NCI-H1436 (cell line): ENCODE measurements at places on chromosomes 13 and 19.

GRCh38 chr13:40971321-40971720, 47.8 kb downstream of the ELF1 start:
- no peak for DNase-seq

DNA sequence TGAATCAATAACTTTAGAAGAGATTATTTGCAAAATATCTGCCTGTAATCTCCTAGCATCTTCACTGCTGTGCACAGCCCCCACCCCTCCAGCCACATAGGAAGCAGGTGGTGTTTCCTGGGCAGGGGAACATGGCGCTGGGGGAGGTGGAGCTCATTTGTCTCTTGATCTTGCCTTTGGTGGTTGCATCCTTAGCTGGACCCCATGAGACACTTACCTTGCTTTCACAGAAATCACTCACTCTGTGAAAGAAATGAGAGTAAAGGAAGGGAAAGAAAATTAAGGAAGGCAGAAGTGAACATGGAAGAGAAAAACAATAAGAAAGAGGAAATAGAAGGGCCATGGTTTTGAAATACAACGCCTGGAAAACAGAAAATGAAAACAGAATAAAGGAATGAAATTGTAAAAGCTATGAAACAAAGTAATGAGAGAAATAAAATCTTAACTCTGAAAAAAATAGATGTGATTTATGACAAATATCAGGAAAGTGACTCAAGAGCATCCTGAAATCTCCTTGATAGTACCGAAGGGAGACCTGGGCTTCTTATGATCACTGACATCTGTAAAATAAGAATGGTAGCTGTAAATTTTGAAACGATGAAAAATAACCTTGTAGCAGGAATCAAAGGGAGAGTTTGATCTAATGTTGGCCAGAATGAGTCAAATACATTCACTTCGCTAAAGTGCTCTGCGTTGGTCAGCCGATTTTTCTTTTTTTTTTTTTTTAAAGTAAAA, 17.2 kb upstream of the RNASEH2B start:
- DNase-seq: no peak

DNA sequence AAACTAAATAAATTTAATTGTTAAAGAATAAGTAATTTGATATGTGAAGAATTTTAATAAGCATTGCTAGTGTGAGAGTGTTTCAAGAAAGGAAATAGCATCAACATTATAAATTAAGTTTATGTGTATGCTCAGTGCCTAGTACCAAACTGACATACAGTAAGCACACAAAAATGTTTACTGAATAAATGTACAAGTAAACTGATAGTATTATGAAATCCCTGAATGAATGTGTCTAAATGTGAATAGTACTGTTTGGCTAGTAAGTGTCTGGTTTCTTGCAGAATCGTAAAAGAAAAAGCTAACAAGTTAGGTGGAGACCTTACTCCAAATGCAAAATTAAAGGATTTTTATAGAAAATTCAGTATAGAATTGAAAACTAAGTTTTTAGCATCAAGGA, 233.6 kb downstream of the PCDH9 start:
- no peak for DNase-seq

DNA sequence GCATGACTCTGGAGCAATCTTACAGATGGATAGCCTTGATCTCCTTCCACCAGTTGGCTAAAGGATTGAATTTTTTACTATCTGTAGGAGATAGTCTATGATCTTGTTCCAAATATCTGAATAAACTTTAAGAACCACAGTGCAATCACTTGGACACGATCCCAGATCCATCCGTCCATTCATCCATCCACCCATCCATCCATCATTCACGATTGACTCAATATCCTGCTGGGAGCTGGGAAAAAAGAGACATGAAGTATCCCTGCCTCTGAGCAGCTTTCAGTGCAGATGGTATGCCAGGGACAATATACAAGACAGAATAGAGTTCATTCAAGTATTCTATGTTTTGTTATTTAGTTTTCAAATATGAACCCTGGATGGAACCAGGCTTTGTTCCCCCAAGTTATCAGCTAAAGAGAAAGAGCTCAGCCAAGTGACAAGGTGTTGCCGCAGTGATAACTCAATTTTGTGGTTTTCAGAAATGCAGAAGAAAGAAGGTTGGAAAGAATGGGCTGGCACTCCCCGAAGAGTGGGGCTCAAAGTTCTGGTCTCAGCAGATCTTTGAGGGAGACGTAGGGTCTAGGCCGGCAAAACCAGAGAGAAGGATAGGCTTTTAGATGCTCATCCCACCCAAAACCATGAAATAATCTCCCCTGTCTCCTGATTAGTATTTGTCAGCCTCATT, 66.3 kb downstream of the IRS2 start:
- DNase-seq: no peak

DNA sequence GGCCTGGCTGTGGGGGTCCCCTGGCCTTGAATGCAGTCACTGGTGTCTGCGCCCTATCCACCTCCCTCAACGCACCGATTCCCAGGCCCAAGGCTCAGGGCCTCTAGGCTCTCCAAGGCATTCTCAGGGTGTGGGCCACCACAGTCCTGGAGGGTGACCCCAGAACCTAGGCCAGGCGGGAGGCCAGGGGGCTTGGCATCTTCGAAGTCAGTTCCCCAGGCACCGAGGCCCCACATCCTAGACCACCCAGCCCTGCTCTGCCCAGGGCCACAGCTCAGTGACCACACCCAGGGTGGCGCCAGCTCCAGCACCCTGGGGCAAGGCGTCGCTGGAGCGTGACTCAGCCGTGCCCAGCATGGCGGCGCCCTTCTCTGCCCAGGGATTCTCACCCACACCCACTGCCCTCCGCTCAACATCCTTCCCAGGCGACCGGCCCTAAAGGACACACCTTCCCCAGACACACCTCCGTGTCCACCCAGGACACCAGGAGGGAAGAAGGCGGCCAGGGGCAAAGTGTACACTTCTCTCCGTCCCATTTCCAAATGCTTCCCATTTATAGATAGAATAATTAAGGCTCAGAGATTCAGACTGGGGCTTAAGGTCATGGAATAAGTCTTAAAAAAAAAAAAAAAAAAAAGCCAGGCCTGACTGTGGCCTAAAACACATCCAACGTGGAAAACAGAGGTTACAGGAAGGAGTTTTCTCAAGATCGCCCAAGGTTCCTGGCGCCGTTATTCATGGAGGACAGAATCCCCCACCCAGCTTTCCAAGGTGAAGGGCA, 36.4 kb upstream of the NANOS3 start:
- DNase-seq: no peak

DNA sequence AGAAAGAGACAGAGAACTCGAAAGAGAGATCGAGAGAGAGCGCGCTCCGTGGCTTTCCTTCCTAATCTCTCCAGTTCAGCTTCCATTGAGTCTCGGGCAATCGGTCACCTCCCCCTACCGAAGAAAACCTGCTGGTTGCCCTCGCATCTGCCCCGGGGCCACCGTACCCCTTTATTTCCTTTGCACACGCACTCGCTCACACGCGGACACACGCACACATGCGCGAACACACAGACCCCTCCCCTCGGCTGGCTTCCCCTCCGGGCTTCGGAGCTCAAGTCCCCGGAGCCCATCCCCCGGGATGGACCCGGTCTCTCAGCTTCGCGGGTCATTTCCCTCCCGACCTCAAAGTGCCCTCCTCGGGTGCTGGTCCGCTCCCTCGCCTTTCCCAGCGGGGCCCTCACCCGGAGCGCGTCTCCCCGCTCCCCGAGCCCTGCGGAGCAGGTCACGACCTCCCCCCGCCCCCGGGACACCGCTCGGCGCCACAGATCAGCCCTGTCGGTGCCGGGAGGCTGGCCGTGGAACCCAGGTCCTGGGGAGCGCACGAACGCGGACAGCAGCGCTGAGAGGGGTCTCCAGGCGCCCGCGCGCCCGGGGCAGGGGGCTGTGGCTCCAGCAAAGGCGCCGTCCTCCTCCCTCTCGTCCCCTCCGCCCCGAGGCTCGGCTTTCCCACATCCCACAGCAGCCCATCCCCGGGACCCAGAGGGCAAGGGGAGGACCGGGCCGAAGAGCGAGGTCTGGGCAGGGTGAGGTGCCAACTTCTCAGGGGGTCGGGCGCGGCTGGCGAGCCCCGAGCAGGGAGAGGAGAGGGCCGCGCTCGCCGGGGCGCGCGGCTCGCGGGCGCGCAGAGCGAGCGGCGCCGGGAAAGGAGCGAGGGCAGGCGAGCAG, 1.8 kb downstream of the DACH1 start:
- peak; percentile 20 for DNase-seq

DNA sequence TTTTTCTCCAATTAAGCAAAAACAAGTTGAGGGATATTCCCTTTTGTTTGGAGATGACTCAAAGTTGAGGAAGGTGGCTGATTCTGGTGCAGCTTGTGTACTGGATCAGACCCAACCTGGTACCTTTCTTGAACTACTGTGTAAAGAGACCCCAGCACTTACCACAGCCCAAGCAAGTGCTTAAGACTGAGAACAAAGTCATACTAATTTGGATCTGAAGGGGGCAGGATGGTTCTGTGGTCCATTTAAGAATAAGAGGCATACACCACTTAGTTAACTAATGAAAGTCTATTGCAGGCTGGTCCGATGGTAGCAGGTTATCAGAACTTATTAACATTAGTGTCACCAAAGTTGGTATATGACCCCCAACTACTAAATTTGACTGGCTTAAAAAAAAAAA, 6.3 kb downstream of the THSD1 start:
- DNase-seq: no peak

- no peak for DNase-seq
Measured at GRCh38 chr19:49160450-49161189, 3.0 kb downstream of the TRPM4 start.

GRCh38 chr13:92460479-92460878, 766.1 kb upstream of the GPC6 start:
- no peak for DNase-seq

- no peak for DNase-seq
Measured at GRCh38 chr13:89363144-89363543, 1692.0 kb downstream of the SLITRK5 start.

DNA sequence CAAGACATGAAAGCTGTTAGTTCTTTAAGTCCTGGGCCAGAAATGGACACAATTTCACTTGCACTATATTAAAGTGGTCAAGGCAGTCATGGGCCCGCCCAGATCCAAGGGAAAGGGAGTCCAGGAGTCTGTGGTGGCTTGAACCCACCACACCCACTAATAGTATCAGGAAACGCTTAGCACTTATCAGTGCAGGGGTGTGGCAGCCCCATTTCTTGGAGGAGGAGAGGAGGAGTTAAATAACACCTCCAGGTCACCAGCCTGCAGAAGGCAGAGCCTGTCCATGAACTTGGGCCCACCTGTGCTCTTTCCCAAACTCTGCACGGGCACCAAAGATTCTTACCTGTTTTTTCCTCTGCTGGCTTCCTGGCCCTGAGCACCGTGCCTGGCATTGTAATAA, 5.4 kb upstream of the NTN5 start:
- no peak for DNase-seq

DNA sequence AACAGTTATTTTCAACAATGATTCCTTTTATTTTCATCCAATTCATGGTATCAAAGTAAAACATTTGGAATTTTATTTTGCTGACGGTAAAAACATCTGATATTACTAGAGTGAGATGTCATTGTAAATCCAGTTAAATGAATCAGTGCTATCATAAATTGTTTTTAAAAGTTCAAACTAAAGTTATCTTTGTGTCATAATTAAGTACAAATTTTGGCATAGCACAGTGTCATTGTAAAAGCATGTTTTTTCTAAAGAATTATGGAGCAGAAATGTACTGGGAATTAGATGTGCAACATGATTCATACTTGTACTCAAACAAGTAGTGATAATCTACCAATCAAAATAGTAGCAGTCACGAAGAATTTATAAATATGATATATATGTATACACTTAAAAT, 92.8 kb downstream of the FAM216B start:
- no peak for DNase-seq

DNA sequence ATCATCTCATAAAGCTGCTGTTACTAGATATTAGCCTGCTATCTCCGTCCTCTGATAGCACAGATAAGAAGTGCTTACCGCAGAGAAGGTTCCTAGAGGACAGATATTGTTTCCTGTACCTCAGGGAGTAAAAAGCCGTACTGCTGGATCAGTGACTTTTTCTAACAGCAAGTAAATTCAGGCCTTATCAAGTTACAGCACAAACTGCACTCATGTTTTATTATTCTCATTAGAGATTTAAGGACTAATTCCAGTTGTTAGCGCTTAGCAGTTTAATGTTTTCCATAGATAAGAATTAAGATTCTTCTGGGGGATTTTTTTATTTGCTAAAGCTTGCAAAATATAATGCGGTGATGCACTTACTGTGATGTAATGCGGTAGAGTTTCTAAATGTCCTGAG, 119.0 kb upstream of the OBI1 start:
- no peak for DNase-seq

DNA sequence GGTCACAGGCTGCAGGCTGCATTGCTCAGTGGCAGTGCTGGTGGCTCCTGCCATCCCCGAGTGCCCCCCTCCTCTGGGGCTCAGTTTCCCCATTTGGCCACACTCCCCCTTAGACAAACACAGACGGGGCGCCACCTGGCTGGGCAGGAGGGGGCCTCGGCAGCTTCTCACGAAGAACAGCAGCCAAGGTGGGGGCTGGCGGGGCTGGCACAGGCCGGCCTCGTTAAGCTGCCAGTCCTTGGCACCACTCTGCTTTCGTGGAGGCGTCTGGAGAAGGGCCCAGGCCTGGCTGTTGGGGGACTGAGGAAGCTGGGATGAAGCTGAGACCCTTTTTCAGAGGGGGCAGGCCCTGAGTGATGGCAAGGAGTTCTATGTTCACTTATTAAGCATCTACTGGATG, 3.7 kb upstream of the ZNRF4 start:
- DNase-seq: no peak

DNA sequence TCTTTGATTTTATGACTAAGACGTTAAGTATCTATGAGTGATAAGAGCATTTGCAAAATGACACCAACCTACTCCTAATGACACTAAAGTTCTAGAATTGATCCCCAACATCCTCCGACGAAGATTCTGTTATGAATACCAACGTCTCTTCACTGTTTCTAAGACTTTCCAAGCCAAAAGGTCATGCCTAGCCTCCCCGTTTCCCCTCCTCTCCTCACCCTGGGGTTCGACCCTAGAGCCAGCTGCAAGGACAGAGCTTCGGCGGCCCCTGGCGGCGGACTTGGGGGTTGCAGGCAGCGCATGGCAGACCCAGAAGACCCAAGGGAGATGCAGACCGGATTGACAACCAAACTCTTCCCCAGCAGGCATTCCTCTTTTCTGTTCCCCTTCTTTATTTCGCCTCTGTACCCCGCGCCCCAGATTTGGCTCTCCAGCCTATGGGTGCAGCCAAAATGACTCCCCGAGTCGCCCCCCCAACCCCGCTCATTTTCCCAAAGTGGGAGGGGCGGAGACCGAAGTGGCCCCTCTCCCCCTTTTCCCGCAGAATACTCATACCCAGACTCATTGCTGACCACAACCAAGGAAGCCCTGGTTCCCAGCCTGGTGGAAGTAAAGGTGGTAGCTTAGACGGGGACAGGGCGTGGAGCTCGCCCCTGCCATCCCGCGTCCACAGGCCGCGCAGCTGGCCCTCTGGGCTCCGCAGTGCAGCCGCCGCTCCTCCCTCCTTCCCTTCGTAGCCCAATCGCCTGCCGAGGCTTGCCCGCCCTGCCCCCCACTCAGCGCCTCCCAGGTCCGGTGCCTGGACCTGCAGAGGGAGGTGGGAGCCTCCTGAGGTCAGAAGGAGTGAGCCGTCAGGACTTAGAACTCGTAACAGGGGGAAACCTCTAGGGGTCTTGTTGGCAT, 4.1 kb upstream of the EML2 start:
- DNase-seq: peak; percentile 73
